ENCODE measurements at places on chromosomes 12 and 14. TPM values are rescaled to one million over a fixed set of nuclear protein-coding genes. Genes with fewer than 3 reads are reported as not detected.

The FIGNL2 gene
- polyA plus RNA-seq = 4.5 TPM

- DNase-seq = no peak
Observed at GRCh38 chr14:23563473-23564180, 4.0 kb downstream of the AP1G2 start.

DNA sequence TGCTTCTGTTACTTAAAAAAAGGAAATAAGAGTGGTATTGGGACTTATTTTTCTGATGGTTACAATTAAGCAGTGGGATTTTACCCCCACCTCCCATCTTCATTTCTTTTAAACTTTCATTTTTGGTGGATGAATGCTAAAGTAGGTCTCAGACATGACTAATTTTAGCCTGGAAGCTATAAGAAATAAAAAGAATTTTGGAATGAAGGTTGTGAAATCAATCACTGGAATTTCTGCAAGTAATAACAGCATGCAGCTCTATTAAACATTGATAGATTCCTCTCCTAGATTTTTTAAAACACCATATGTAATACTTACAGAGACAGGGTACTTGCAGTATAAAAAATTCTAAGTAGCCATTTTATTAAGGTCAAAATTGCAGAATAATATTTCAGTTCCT, 164.2 kb upstream of the CLEC14A start:
- DNase-seq = no peak

The LTB4R gene
- 4.6 TPM for polyA plus RNA-seq

DNA sequence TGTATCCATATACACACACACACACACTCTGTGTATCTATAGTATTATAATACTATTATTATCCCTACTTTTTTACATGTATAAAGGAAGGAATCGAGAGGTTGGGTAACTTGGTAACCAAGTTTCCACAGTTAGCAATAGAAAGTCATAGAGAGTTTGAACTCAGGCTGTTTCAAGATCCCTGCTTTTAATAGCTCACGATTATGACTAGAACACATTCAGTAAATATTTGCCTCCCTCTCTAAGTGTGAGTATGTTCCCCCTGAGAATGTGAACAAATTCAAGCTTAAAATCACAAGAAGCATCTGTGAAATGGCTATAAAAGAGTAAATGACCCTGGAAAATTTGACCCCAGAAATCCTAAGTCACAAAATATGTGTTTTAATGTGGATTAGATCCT, 11.0 kb upstream of the REP15 start:
- no peak for DNase-seq
